ENCODE measurements at places on chromosomes 12 and 14.

DNA sequence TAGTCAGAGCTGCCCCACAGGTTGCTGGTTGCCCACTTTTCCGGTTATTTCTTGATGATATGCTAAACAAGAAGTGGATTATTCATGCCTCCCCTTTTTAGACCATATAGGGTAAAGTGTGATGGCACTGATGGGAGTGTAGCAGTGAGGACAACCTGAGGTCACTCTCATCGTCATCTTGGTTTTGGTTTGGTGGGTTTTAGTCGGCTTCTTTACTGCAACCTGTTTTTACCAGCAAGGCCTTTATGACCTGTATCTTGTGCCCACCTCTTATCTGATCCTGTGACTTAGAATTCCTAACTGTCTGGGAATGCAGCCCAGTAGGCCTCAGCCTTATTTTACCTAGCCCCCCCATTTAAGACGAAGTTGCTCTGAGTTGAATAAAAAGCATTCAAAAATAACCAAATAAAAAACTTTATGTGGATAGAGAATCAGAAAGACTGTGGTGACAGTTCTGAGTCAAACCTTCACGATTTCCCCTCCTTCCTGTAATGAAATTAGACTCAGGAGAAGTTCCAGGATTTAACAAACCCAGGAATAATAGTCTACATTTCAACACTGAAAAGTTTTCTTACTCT lies 144.2 kb downstream of the PAWR start:
- no peak for DNase-seq

DNA sequence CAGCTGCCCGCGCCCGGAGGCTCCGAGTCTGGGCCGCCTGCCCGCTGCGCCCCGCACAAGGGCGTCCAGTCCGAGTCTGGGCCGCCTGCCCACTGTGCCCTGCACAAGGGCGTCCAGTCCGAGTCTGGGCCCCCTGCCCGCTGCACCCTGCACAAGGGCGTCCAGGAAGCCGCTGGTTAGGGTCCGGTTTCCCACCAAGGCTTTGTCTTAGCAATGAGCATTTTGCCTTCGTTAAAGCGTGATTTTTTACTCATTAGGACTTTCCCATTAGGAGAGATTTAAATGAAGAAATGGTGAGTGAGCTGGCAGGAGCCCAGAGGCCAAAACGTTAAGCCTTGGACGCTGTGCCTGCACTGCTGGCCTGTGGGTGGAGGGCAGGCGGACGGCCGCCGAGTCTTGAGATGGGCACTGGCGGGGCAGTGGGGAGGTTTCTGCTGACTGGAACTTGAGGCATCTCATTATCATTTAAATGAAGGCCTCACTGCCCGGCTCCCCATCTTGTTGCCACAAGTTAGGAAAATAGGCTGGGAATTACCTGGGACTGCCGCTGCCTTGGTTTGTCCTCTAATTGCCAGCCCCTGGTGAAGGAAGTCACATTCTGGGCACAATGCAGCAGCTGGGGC lies 36.0 kb downstream of the FBRSL1 start:
- DNase-seq, result no peak

DNA sequence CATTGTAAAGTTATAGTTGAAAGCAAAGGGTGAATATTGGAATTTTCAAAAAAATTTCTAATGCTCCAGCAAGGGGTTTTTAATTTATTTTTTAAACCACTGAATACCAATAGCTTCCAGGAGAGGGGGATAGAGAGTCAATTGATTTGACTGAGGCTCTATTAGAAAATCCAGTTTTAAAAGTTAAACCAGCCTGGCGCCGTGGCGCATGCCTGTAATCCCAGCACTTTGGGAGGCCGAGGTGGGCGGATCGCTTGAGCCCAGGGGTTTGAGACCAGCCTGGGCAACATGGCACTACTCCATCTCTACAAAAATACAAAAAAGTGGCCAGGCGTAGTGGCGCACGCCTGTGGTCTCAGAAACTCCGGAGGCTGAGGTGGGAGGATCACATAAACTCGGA lies 150.1 kb downstream of the SLC38A4 start:
- no peak for DNase-seq

DNA sequence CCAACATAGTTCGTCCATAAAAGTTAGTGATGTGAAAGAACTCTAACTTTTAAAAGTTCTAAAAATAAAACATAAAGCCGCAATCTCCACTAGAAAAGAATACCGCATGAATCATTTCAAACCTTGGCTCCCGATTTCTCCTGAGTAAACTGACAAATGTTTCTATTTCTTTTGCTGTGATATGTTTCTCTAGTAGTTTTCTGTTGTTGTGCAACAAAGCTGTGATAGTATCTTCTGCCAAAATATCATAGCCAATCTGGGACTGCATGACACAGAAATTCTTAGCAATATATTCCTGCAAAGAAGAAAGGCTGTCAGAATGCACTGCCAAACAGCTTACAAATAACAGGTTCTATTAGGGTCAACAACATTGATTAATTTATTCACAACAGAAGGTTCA lies 174.0 kb downstream of the ITPR2 start:
- DNase-seq, result no peak

GRCh38 chr12:64701283-64701682 lies 57.9 kb downstream of the GNS start:
- no peak for DNase-seq

GRCh38 chr14:60777856-60778578 lies 43.5 kb downstream of the MNAT1 start:
- DNase-seq, result no peak

- no peak for DNase-seq
These were observed 65.3 kb downstream of the KLHL28 start for GRCh38 chr14:44896275-44897040.

All from SHP77 (cell line).